ENCODE measurements at places on chromosomes 1 and 21.

- no peak for DNase-seq
Measured at GRCh38 chr1:169508432-169509338, 22.9 kb upstream of the SLC19A2 start.

GRCh38 chr1:67619080-67619479, 65.9 kb upstream of the GADD45A start:
- DNase-seq, result no peak

GRCh38 chr1:230077011-230077410, 10.0 kb downstream of the GALNT2 start:
- DNase-seq, result no peak

GRCh38 chr1:15158506-15159165, 5.1 kb downstream of the TMEM51 start:
- DNase-seq, result no peak

- no peak for DNase-seq
Measured at GRCh38 chr1:18013216-18013615, 94.4 kb upstream of the IGSF21 start.

DNA sequence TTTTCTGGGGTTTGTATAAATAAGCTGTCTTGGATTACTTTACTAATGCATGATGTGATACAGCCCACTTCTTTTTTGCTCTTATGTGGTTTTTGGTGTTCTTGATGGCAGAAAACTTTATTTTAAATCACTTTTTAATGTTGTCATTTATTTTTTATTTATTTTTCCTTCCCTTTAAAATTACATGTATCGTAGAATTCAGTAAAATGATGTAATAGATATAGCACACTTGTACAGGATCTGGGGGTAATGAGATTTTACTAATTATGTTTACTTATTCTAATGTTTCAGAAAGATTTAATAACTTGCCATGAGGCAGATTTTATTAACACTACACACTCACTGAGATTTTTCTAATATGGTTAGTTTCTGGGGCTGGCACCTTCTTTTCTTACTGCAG, 701 bp upstream of the B3GALT2 start:
- no peak for DNase-seq
